ENCODE measurements at places on chromosomes 1 and 21.
A peak's percentile ranks its signal among the peaks of the same experiment; 100 is the strongest.

DNA sequence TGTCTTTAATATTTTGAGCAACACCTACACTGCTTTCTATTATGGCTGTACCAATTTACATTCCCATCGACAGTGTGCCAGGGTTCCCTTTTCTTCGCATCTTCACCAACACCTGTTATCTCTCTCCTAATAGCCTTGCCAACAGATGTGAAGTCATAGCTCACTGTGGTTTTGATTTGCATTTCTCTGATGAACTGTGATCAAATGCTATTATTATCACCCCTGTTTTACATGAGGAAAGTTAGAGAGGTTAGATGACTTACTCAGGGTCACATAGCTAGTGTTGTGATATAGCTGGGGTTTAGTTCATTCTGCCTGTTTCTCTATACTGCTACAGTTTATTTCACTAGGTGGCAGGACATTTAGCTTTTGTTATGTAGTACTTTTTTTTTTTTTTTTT, 204.1 kb downstream of the FMN2 start:
- peak; percentile 31 for DNase-seq

- DNase-seq = no peak
Observed at GRCh38 chr1:152912900-152913299, 4.6 kb downstream of the IVL start.

DNA sequence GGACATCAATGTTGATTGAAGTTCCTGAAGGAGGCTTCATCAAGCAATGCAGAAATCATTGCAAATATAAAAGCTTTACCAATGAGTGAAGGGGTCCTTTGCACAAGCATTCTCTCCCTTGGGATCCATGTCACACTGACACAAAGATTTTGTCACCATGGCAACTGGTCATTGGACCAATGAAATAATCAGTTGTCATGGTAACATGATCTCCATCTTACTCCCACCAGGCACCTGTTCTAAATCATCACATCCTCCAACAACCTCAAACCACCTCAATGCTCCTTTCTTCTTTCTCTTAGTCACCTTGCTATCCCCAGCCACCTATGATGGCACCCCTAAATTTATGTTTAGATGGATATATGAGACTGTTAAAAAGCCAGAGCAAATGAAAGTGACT, 13.5 kb upstream of the FOXJ3 start:
- no peak for DNase-seq

DNA sequence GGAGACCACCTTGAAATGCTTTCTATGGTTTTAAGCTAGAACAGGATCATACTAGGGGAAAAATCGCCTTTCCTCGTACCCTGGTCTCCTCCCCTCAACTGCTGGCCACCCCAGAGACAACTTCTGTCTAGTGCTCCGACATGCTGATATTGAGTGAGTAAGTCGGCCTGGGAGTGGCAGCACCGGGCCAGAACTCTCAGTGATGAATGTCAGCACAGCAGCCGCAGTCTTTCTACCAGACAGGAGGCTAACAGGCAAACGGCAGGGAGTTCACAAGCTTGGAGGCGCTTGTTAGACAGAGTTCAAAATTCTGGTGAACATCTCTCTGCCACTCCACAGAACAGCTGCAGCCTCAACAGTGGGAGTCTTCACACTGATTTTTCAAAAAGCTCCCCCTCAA, 716.9 kb downstream of the ADGRL2 start:
- no peak for DNase-seq

DNA sequence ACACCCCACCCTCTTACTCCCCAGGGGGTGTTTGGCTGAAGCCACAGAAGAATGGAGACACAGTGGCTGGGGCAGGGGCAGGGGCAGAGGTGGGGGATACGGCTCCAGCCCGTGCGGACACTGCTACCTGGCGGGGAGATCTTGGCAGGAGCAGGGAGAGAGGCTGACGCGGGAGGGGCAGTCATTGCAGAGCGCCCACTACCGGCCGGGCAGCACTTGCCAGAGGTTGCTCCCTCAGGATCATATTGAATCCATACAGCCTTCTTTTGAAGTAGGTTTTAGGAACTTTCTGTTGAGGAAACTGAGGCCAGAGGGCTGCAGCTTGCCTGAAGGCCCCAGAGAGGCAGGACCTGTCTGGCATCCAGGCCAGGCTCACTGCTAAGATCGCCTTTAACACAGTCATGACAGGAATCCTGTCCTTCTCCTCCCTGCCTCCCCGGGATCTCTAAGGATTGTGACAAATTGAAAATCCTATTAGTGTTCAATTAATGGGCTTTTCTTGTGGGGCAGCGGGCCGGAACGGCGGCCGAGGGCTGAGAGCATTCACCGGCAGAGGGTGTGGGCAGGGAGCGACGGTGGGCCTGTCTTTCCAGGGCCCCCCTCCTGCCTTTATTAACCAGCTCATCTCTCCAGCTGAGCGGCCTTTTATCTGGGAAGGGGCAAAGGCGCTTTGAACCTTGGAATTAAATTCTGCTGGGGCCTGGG, 65.5 kb upstream of the WNT4 start:
- DNase-seq = no peak

DNA sequence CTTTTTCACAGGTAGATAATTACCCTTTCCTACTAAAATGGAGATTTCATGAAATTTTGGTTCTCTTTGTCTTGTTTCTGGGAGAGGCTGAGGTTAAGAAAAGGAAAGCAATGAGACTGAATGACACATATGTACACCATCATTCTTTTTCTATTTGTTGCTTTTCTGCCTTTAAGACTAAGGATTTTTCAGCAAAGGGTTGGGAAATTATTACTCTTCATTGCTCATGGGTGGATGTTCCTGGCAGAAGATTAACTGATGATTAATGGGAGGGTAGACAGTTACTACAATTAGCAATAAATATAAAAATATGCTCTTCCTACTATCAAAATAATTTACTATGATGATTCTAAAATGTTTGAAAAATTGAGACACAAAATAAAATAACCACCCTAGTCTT, 316.5 kb upstream of the USP24 start:
- DNase-seq = no peak

All from hippocampal formation (tissue), 2 donors.